Hematopoietic multipotent progenitor cell treated with erythropoietin and hydrocortisone succinate and interleukin-3 and kit ligand, for 6 days (in vitro differentiated cells): ENCODE measurements at places on chromosomes 2 and 18.

DNA sequence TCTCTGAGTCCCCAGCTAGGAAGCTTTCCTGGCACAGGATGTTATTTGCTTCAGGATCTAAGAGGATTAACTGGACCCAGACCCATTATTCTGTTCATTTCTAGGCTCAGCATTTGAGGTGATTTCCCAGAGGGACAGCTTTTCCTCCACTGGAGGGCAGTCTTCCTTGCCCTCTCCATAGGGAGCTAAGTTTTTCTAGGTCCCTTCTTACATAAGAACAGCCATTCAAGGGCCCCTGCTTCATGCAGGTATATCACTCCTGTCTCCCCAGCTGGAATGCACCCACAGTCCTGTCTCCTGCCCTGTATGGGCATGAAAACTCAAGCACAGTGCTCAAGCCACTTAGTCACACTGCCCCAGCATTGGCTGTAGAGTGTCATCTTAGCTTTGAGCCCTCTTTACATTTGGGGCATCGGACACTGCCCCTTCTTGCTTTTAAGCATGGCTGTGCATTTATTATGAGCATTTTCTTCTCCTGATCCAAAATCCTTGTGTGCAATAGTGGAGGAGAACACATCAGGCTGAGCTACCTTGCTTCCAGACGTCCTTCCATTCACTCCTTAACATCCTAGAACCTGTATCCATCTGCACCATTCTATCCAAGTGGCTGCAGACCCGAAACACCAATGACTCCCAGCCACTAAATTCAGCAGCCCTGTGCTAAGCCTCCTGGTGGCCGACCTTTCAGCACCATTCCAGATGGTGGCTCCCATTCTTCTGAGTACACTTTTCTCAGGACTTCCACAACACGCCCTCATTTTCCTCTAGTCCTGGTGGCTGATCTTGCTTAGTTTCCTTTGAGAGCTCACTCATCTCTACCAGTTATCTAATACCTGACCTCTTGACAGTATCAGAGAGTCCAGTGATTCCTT is 80.0 kb downstream of the COPS8 start:
- DNase-seq, result peak; percentile 9

DNA sequence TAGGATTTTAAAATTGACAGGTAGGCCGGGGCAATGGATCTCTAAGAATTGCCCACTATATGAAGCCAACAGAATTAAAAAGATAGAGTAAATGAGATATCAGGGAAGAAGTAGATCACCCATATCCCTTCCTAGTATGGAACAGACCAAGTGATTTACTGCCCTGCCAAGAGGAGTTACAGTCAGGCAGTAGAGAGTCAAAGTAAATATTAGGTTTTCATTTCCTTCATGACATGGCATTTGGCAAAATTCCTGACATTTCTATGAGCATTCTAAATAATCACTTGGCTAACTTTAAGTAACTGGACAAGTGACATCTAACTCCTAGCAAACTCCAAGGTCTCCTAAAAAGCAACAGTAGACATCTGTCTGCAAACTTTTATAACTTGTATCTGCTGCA is 33.5 kb downstream of the GALNT5 start:
- no peak for DNase-seq

DNA sequence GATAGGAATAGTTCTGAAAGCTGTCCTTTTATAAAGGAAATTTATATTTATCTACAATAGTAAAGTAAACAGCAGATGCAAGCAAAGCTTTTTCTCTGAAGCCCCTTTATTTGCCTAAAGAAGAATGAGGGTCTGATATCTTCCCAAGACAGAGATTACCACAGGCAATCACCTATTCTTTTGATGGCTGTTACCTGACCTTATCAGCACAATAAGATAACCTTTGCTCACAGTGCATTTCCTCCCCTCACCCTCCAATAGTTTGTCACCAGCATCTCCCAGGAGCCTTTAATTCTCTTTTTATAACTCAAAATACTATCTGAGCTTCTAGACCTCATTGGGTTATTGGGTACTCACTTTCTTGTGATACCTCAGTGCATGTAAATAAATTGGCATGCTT is 6.5 kb upstream of the CFAP221 start:
- no peak for DNase-seq

DNA sequence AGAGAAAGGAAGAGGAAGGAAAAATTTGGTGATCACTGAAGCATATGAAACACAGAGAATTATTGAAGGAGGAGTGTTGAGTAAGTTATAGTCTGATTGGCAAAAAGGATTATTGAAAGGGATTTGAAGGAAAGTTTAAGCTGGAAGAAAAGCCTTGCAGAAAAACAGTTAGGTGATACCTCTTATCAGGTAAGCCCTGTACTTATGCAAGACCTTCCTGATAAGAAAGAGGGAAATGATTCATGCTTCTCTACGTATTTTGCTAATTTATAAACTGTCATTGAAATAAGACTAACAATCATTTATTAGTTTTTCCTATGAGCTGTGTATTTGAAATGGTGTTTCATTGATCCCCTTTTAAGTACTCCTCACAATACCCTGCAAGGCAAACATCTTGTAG is 793.9 kb upstream of the NRXN1 start:
- DNase-seq, result no peak

DNA sequence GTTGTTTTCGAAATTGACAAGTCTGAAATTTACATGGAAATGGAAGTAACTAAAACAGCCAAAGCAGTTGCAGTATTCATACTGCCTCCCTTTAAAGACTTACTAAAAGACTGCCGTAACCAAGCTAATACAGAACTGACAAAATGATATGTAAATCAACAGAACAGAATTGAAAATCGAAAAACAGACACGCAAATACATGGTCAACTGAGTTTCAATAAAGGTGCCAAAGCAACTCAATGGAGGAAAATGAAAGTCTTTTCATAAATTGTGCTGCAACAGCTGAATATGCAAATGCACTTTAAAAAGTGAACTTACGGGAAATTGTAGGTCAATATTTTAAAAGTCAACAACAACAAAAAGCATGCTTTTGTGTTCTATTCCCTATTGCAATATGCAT is 34.2 kb downstream of the TMEM131 start:
- DNase-seq, result no peak

DNA sequence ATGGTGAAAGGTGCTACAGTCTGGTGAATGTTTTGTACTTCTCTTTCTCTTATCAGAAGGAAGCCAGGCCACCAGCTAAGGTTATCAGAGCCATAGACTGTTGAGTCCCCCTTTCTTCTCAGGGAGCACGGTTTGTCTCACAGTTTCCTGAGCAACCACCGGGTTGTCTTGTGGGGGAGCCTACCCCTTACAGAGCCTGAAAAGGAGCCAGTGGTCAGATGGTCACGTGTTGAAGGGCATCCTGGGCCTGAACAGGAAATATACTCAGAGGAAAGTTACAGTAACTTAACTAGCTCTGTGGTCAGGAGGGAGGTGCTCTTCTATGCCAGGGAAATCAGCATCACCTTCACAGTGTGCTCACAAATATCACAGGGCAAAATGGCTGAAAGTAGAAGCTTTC is 11.6 kb downstream of the CD28 start:
- DNase-seq, result peak; percentile 91

- no peak for DNase-seq
These were observed 69.7 kb downstream of the FEZ2 start for GRCh38 chr2:36528274-36528673.

GRCh38 chr2:9895669-9896590 is 52.7 kb downstream of the TAF1B start:
- DNase-seq, result no peak

GRCh38 chr18:54813977-54814565 is 14.2 kb upstream of the RAB27B start:
- DNase-seq, result no peak

DNA sequence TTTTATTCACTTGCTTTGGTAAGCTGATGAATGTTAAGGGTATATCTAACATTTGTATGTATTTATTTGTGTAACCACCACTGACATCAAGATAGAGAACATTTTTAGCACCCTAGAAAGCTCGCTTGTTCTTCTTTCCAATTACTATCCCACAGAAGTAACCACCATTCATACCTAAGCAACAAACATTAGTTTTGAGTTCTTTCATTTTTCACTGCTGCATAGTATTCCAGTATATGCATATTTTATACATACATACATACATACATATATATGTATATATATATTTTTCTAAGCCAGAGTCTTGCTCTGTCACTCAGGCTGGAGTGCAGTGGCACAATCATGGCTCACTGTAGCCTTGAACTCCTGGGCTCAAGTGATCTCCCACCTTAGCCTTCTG is 11.1 kb upstream of the DYM start:
- DNase-seq, result no peak

- DNase-seq, result no peak
These were observed 140.3 kb downstream of the NRP2 start for GRCh38 chr2:205822579-205822978.

GRCh38 chr2:24482251-24482971 is 8.6 kb upstream of the NCOA1 start:
- peak; percentile 76 for DNase-seq
